Chondrocyte (in vitro differentiated cells): ENCODE measurements at places on chromosomes 5 and 9.
A peak's percentile ranks its signal among the peaks of the same experiment; 100 is the strongest.

GRCh38 chr9:89523948-89524347 lies 26.0 kb upstream of the SEMA4D start:
- DNase-seq = no peak

- no peak for DNase-seq
Observed at GRCh38 chr9:21972361-21972760, 21.8 kb downstream of the CDKN2A start.

DNA sequence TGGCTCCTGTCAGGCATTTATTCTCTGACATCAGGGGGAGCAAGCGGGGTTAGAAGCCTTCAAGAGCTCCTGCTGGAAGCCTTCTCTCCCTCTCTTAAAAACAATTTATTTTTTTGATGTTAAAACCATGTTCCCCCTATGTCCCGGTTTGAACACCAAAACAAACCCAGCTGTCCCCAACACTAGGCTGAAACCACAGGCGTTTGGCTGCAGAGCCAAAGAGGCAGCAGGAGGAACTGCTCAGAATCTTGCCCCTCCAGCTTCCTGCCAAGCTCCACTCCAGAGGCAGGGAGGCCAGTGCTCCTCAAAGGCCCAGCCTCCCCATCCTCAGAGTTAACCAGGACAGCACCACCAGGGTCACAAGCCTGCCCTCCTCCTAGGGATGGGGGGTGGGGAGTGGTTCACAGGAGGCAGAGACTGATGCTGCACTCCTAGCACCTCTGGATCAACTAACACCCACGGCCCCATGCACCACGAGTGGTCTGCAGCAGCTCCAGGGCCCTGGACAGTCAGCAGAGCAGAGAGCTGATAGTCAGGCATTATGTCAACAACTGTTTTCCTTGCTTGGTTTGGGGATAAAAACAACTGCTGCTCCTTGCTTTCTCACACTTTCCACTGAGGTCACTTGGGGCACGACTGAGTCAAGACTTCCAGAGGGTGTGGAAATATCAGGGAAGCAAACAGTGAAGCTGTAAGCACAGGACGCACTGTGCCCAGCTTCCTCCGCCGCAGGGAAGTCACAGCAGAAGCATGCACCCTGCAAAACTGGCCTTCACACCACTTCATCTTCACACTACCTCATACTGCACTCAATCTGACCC lies 96.5 kb upstream of the ADRA1B start:
- no peak for DNase-seq

DNA sequence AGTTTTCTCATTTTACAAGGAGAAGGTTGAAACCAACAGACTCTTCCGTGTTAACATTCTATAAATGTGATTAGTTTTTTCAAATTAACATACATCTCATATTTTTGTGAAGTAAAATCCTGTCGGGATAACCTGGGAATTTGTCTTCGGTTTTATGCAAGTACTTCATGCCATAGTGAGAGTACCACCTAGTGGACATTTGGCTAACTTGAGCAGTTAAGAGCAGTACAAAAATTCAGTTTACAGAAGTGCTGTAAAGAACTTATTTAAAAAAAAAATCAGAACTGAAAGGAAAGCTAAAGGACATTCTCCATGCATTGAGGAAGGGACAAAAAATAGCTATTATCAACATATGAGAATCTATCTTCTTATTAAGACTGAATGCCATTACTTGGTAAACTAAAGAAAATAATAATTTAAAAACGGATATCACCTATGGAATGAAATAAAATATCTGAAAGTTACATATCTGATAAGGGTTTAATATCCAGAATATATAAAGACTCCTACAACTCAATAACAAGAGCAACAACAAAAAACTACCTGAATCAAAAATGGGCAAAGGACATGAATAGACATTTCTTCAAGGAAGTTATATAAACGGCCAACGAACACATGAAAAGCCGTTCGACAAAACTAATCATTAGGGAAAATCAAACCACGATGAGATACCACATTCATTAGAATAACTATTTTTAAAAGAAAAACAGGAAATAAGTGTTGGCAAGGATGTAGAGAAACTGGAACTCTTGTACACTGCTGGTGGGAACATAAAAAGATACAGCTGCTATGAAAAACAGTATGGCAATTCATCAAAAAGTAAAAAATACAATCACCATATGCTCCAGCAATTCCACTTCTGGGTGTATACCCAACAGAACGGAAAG lies 117.0 kb upstream of the GNA14 start:
- no peak for DNase-seq

GRCh38 chr5:142254431-142254830 lies 70.4 kb downstream of the SPRY4 start:
- DNase-seq = no peak

- peak; percentile 79 for DNase-seq
Observed at GRCh38 chr5:150317048-150318003, 14.6 kb upstream of the ARSI start.

DNA sequence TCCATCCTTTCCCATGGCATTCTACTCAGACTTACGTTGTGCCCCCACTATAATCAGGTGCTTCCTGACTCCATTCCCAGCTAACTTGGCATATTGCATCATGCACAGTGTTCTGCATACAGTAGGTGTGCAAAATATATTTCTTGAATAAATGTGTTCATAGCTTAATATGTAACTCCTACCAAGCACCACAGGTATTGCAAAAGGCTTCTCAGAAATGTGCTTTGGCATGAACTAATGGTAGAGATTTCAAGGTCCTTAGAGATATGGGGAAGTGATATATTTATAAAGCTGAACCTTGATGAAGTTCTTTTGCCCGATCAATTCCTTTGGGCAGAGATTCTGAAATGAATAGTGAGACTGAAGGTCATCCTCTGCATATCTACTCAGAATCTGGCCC lies 220.4 kb downstream of the KCTD16 start:
- no peak for DNase-seq

- no peak for DNase-seq
Observed at GRCh38 chr5:168608386-168608785, 29.2 kb upstream of the PANK3 start.

DNA sequence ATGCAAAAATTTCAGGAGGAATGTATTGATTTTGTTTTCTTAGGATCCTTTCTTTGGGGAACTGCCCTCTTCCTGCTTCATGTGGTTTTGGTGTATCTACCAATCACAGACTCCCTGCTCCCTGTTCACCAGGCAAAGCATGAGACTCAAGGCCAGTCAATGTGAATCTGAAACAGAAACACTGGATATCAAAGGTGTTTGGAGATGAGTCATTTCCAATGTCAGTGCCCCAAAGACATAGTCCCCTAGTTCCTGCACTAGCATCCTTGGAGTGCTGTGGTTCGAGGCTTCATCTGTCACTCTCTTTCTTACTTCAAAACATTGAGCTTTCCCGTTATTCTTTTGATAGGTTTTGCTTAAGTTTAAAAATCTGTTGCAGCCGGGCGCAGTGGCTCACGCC lies 8.1 kb downstream of the PPP3R2 start:
- no peak for DNase-seq

DNA sequence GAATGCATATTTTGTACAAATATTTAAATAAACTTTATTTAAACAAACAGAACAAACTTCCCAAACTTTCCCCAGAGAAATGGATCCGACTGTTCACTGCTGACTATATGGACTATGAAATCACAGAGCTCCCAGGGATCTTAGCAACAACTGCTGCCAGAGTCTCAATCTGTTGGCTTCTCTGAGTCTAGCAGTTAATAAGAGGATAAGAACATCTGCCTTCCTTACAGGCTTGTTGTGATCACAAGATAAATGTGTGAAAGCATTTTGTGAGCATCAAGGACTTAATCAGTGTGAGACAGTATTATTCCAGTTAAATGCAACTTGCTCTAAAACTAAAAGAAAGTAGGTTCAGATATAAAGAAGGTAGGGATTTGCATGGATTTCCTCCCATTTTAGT lies 31.4 kb upstream of the MYOT start:
- DNase-seq = no peak

- DNase-seq = no peak
Observed at GRCh38 chr5:157978061-157978460, 119.1 kb upstream of the CLINT1 start.

DNA sequence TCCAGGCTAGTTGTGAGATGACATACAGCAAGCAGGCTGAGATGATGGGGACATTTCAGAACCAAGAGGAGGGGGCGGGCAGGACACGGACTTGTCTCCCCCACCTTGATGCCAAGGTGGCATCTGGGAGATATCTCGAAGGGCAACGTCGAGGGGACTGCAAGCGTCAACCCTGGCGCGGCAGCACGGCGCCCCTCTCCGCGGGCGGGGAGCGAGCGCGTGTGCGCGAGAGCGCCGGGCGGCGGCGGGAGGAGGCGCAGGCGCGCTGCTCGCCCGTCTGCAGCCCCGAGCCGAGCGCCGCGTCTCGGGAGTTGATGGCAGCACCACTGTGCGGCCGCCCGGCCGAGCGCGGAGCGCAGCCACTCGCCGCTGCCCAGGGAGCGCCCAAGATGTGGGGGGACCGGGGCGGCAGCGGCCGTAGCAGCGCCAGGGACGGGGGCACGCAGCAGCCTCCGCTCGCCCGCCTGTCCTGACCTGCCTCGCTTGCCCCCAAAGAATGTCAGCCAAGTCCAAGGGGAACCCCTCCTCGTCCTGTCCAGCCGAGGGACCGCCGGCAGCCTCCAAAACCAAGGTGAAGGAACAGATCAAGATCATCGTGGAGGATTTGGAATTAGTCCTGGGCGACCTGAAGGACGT lies at the start of gene PRR16:
TSS of gene PRR16 (plus strand) at position 310 of the 636 bp plus-strand sequence.
- peak; percentile 83 for DNase-seq

- DNase-seq = peak; percentile 93
Observed at GRCh38 chr5:74639807-74640449, 600 bp downstream of the ENC1 start.

DNA sequence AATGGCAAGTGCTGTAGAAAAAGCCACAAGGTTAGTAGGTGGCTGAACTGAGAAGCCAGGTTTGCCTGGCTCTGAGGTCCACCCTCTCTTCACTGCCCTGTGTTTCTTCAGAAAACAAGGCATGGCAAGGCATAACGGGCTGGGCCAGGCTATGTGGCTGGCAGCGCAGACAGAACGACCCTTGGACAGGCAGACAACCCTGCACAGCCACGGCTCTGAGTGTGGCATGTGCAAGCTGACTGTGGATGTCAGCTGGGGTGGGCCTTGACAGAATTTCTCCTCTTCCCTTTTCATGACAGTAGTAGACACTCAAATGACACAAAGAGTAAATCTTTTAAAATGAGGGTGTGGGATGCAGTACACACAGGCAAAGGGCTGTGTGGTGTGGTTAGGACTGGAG lies 81.7 kb downstream of the MACROH2A1 start:
- no peak for DNase-seq

GRCh38 chr5:102765350-102765749 lies 10.2 kb downstream of the PAM start:
- DNase-seq = no peak

GRCh38 chr9:71819115-71819739 lies 50.9 kb upstream of the CEMIP2 start:
- DNase-seq = no peak

- DNase-seq = no peak
Observed at GRCh38 chr5:35988529-35988928, 2.7 kb downstream of the UGT3A1 start.
